ENCODE measurements at places on chromosomes 1 and 21. TPM values are rescaled to one million over a fixed set of nuclear protein-coding genes. Genes with fewer than 3 reads are reported as not detected.

PDC gene
- total RNA-seq: not detected

- DNase-seq: no peak
Measured at GRCh38 chr1:189682591-189682990, 795.1 kb downstream of the BRINP3 start.

DNA sequence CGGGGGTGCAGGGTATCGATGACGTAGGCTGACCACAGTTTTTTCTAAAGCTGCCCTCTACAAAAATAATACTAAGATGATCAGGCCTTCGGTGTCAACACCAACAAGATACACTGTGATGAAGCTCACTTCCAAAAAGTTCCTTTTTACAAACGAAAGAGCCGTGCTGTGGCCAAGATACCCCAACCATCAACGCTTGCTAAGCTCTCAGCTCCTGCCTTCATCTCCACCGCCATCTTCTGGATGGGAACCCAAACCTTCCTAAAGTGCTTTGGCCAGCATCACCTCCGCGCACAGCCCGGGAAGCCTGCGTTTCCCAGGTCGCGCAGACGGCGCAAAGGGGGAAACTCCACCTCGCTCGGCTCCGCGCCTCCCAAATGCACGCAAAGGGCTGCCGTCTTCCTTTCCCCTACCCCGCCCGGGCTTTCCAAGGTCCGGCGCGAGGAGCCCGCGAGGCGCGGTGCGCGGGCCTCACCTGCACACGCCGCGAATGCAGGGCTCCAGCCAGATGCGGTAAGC, 541 bp downstream of the USP48 start:
- DNase-seq: peak; percentile 81

DNA sequence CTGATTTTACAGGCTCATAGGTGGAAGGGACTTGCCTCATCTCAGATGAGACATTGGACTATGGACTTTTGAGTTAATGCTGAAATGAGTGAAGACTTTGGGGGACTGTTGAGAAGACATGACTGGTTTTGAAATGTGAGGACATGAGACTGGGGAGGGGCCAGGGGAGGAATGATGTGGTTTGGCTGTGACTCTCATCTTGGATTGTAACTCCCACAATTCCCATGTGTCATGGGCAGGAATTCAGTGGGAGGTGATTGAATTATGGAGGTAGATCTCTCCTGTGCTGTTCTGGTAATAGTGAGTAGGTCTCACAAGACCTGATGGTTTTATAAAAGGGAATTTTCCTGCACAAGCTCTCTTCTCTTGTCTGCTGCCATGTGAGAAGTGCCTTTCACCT, 20.8 kb downstream of the SCYL3 start:
- no peak for DNase-seq

GRCh38 chr1:67484492-67484891, 54.3 kb upstream of the SERBP1 start:
- DNase-seq: no peak

GRCh38 chr1:167573035-167573434, 19.5 kb upstream of the CREG1 start:
- no peak for DNase-seq

MRPS21 gene
- 42.9 TPM for total RNA-seq

DNA sequence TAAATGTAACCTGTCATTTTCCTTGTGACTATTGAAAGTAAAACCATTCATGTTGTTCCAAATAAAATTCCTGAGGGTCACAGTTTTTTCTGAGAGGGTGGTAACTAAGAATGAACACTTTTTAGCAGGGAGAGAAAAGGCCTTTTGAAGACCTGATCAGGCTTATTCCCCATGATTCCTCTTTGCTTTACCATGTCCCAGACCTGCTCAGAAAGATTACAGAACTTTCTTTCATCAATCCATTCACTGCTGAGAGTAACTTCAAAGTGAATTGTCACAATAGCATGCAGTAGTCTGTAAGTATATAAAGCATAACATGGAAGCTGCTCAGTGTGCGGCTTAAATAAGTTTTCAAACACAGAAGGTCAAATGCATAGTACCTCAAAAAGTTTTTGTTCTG, 201.5 kb upstream of the COL11A1 start:
- no peak for DNase-seq

- peak; percentile 85 for DNase-seq
Measured at GRCh38 chr21:35048706-35049617, at the start of gene RUNX1. Gene RUNX1, minus strand, starts transcription at chr21:35049302.

DNA sequence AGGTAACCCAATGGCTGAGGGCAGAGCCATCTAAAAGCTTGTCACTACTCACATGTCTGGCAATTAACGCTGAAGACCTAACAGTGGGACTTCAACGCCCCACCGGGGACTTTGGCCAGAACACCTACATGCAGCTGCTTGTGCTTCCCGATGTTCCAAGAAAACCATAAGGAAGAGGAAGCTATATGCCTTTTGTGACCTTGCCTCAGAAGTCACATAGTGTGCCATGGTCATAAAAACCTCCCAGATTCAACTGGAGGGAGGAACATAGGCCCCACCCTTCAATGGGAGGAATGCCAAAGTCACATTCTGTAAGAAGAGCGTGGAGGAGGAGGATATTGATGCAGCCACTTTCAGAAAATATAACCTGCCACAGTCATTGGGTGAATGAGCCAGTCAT, 147.8 kb upstream of the MAGI3 start:
- DNase-seq: no peak

CHI3L2 gene
- total RNA-seq: not detected

C4BPB gene
- not detected for total RNA-seq

DNA sequence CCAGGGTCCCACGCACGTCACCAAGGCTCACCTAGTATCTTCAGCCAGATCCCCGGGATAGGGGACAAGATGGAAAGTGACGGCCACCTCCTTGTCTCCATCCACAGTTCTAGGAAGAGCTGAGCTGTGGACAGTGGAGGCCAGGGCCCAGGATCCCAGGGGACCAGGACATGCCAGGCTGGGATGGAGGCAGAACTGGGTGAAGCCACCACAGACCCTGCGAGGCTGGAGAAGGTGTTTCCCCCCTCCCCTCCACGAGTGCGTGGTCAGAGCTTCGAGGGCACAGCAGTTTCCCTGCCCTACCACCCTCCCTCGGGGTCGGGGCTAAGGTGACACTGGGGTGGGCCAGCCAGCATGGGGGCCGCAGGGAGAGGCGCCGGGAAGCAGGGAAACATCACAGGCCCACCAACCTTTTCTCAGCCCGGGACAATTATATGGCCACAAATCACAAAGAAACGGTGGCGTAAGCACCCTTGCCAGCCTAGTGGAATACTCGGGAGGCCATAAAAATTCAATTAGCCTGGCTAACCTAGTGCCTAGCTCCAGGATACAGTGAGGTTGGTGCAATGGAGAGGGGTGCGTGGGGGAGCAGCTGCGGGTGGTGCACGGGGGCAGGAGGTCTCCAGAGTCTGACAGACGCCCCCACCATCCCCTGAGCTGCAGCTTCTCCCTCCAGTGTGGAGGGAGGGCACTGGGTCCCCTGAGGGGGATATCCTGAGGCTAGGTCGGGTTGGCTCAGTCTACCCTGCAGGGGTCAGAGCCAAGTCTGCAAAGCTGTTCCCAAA, 13.4 kb downstream of the DRAXIN start:
- no peak for DNase-seq

GRCh38 chr1:118504221-118504644, 319.2 kb upstream of the SPAG17 start:
- no peak for DNase-seq

GRCh38 chr1:172776071-172776470, 117.2 kb downstream of the FASLG start:
- DNase-seq: no peak

GRCh38 chr1:78892260-78892840, 114.2 kb downstream of the ADGRL4 start:
- DNase-seq: no peak

FAM163A gene
- 0.22 TPM for total RNA-seq

GRCh38 chr1:245161866-245162265, 7.1 kb downstream of the KIF26B start:
- DNase-seq: no peak

GRCh38 chr1:93339171-93339697, 6.5 kb upstream of the DR1 start:
- DNase-seq: no peak

DNA sequence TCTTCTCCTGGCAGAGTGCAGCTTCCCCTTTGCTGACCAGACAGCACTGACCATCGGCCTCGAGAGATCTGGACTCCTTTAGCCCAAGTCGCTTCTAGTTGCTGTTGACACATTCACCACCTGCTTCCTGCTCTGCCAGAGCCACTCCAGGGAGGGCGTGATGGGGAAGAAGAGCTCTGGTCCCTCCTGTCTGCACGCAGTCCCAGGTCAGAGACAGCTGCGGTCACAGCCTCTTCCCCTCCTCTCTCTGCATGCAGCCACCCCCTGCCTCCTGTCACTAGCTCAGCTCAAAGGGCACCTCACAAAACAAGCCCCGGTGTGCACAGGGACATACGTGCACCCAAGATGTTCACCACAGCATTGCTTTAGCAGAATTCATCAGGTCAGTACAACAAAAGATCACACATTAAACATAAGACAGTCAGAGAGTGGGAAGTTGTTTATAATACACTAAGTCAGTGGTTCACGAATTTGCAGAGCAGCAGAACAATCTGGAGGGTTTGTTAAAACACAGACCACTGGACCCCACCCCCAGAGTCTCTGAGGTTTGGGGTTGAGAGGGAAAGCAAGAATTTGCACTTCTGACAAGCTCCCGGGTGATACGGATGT, 132.9 kb downstream of the SYF2 start:
- peak; percentile 20 for DNase-seq

MROH9 gene
- not detected for total RNA-seq

CR1L gene
- total RNA-seq: not detected

DNA sequence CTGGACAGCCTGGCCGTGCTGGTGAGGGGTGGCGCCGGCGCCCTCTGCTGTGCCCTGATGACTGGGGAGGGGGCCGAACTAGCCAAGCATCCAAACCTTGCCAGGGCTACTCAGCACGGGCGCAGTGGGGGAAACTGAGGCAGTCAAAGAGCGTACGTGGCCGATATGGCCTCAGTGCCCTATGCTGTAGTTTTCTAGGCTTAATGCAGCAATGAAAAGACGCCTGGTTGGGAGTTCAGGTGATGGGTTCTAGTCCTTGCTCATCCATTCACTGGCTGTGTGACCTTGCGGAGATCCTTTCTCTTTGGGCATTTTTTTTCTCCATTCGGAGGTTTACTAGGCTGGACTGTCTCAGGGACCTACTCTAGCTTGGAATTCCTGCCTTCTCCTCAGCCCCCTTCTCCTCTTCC, 822 bp downstream of the MTX1 start:
- DNase-seq: no peak

FAM72D gene
- total RNA-seq: 0.87 TPM

RBM11 gene
- total RNA-seq: not detected

DNA sequence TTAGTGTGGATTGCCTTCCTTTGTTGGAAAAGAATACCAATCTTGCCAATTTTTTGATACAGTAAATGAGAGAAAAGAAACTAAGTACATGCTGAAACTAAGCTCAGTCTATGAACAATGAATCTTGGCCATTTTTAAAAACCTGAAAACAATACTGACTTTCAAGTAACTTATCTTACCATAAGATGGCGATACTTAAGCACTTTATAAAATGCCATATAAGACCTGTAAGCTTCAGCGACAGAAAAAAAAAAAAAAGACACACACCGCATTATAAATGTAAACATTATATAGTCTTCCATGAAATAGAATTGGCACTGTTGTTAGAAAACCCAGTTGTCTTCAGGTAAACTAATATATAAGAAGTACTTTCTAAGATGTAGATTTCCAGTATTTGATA, 3.0 kb downstream of the OLFM3 start:
- no peak for DNase-seq

RBP7 gene
- not detected for total RNA-seq

SLC9C2 gene
- total RNA-seq: not detected

GRCh38 chr1:40903106-40903505, 40.9 kb upstream of the CITED4 start:
- DNase-seq: no peak

FCRLA gene
- total RNA-seq: not detected

RASAL2 gene
- total RNA-seq: 13.1 TPM

GRCh38 chr21:45246386-45247320, 41.0 kb downstream of the POFUT2 start:
- DNase-seq: no peak

- no peak for DNase-seq
Measured at GRCh38 chr1:89688607-89689006, 55.7 kb downstream of the LRRC8C start.

GRCh38 chr1:41495210-41495948, 10.9 kb upstream of the EDN2 start:
- peak; percentile 50 for DNase-seq

GRCh38 chr1:160823296-160823695, 27.3 kb downstream of the LY9 start:
- no peak for DNase-seq

GRCh38 chr21:42315296-42315891, at the start of gene TFF3:
Gene TFF3, minus strand, starts transcription at chr21:42315409. Its CDS starts 35 bp downstream, at chr21:42315374.
- DNase-seq: peak; percentile 94

GRCh38 chr1:177913762-177914540, 55.9 kb downstream of the SEC16B start:
- peak; percentile 72 for DNase-seq

WNT2B gene
- 0.44 TPM for total RNA-seq

TDRD5 gene
- total RNA-seq: 0.22 TPM

MYBPH gene
- total RNA-seq: not detected

ADGRL2 gene
- 16.3 TPM for total RNA-seq

GJB3 gene
- total RNA-seq: not detected

GRCh38 chr1:232066521-232066920, 439.9 kb downstream of the DISC1 start:
- no peak for DNase-seq

GATAD2B gene
- 4.2 TPM for total RNA-seq

Measured in lung microvascular endothelial cell (primary cell).